Mammary epithelial cell (primary cell): ENCODE measurements at places on chromosomes 6 and 20.

DNA sequence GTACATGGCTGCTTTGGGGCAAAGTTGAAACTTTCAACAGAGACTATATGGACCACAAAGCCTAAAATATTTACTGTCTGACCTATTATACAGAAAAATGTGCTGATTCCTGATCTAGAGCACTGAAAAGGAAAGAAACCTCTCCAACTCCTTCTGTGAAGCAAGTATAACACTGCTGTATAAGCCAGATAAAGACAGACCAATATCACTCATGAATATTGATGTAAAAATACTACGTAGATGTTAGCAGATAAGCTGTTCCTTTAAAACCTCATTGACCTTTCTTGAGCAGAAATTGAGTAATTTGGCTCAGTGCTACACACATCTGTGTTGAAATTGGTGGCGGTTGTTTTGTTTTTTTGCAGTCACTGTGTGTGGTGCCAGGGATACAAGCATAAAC is 69.9 kb upstream of the HDAC2 start:
- DNase-seq, result peak; percentile 11

DNA sequence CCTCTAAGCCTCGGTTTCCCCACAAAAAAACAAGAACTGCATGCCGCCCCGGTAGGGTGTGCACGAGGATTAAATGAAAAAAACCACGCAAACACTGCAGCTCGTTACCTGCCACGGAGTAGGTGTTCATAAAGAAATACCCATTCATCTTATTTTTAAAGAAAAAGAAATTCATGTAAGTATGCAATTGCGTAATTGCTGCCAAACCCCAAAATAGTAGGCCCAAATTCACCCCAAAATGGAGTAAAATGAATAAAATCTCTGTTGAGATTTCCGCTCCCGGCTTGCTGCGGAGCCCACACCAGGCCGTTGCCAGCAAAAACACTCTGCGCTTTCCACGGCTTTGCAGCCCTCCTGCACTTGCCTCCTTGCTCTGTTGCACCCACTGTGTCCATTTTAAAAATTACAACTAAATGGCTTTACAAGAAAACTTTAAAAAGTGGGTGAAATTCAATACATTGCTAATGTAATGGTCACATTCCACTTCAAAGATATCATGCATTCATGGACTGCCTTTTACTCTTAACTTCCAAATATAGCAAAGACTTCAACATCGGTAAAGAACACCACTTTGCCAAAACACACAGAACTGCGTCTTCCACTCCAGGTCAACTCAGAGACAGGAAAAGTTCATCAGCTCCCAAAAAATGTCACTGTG is 125.0 kb downstream of the ZMYND8 start:
- no peak for DNase-seq

- peak; percentile 17 for DNase-seq
Observed at GRCh38 chr6:56072856-56073255, 174.5 kb downstream of the COL21A1 start.

- DNase-seq, result no peak
Observed at GRCh38 chr20:44287272-44288097, 23.5 kb downstream of the FITM2 start.

GRCh38 chr6:161476711-161477110 is 202.8 kb upstream of the AGPAT4 start:
- peak; percentile 6 for DNase-seq

DNA sequence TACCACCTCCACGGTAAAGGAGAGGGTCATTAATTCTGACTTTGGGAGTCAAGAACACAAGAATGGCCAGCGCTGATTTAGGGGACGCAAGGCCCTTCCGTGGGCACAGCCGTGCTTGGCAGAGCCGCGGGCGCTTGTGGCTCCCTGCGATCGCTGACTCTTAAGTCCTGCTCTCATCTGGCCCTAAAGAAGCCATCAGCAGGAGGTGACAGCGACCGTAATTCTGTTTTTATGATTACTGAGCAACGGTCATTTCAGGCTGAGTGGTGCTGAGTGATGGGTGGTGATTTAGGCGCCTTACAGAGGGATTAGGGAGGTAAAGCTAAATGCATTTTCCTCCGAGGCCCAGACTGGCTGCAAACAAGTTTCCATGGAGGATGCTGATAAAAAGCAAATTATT is 364.6 kb upstream of the SULF2 start:
- DNase-seq, result no peak

GRCh38 chr6:166996406-166996805 is 2.8 kb upstream of the CEP43 start:
- peak; percentile 4 for DNase-seq

- DNase-seq, result no peak
Observed at GRCh38 chr20:15814360-15814759, 758.9 kb downstream of the KIF16B start.

GRCh38 chr6:87070741-87071140 is 24.2 kb downstream of the CGA start:
- DNase-seq, result no peak

DNA sequence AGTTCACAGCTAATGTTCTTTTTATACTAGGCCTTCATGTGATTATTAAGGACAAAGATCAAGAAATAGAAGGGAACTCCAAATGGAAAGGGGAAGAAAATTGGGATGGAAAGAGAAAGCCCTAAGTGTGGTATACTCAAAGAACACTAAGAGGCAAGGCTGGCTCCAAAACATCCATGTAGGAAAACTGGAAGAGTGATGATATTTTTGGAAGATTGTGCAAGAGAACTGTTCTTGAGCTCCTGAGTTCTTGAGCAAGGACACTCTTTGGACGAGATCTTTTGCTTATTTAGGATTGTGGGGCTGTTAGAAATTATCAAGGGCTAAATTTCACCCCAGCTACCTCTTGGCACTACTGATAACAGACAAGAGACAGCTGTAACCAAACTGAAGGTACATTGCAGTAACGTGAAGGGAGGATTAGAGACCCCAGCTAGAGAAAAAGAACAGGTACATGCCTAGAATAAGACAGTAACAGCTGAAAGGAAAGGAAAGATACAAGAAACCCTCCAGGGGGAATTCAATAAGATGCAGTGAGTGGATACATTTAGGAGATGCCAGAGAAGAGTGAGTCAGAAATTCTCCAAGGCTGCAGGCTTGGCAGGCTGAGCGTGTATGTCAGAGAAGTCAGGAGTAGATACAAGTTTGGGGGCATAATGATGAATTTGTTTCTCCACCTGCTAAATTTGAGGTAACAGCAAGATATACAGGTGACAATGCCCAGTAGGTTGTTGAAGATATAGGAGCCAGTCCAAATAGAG is 69.7 kb downstream of the CBLN4 start:
- no peak for DNase-seq
